ENCODE measurements at places on chromosomes 6 and 20. TPM values are rescaled to one million over a fixed set of nuclear protein-coding genes. Genes with fewer than 3 reads are reported as not detected.

The TNFAIP3 gene
- 10.0 TPM for total RNA-seq

The KIAA1755 gene
- 51.5 TPM for total RNA-seq

The BPIFB4 gene
- not detected for total RNA-seq

The EPB41L1 gene
- 57.6 TPM for total RNA-seq

The TCP11 gene
- total RNA-seq = 0.30 TPM

The TMEM200A gene
- total RNA-seq = 13.6 TPM

The TTK gene
- 14.0 TPM for total RNA-seq

The CENPW gene
- 3.7 TPM for total RNA-seq

- DNase-seq = no peak
- H3K27me3 ChIP-seq = no peaks in the 10 kb centered on the region
These were observed 57.9 kb downstream of the ELOVL5 start for GRCh38 chr6:53290537-53291510.

DNA sequence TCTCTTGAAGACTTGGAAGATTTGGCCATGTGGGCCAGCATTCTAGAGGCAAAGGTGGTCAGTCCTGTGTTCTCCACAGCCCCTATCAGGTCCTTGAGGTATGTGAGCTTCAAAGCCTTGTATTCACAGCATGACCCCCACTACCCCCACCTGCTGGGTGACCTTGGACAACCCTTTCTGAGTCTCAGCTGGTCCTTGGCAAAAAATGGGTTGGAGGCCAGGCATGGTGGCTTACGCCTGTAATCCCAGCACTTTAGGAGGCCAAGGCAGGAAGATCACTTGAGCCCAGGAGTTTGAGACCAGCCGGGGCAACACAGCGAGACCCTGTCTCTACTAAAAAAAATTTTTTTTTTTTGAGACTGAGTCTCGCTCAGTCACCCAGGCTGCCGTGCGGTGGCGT lies 42.6 kb downstream of the UBE2V1 start:
- peaks cover 10% of the 10 kb centered on the region for H3K4me1 ChIP-seq
- H3K4me3 ChIP-seq = no peak overlapping the region
- H3K36me3 ChIP-seq = no peaks in the 10 kb centered on the region
- H3K27ac ChIP-seq = no peak overlapping the region
- DNase-seq = no peak

- H3K4me3 ChIP-seq = no peak overlapping the region
- H3K36me3 ChIP-seq = no peaks in the 10 kb centered on the region
- no peaks in the 10 kb centered on the region for H3K4me1 ChIP-seq
- no peak overlapping the region for H3K27ac ChIP-seq
These were observed 603.7 kb upstream of the PTCHD4 start for GRCh38 chr6:48714699-48715098.

DNA sequence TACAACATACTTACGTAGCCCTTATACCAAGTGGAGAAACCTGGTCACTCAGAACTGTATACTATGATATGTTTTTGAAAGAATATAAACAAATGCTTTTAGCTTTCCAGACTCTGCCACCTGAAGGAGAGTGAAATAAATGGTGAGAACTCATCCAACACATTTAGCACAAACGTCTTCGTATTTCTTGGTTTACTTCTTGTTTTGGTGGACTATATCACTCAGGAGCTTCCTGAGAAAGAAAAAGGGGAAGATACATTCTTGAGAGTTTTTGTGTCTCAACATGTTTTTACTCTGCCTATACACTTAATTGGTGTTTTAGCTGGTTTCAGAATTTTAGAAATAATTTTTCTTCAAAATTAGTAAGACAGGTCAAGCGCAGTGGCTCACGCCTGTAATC lies 19.4 kb upstream of the CTAGE9 start:
- no peaks in the 10 kb centered on the region for H3K27me3 ChIP-seq
- no peak for DNase-seq
- no peaks in the 10 kb centered on the region for H3K36me3 ChIP-seq
- H3K27ac ChIP-seq = no peak overlapping the region

DNA sequence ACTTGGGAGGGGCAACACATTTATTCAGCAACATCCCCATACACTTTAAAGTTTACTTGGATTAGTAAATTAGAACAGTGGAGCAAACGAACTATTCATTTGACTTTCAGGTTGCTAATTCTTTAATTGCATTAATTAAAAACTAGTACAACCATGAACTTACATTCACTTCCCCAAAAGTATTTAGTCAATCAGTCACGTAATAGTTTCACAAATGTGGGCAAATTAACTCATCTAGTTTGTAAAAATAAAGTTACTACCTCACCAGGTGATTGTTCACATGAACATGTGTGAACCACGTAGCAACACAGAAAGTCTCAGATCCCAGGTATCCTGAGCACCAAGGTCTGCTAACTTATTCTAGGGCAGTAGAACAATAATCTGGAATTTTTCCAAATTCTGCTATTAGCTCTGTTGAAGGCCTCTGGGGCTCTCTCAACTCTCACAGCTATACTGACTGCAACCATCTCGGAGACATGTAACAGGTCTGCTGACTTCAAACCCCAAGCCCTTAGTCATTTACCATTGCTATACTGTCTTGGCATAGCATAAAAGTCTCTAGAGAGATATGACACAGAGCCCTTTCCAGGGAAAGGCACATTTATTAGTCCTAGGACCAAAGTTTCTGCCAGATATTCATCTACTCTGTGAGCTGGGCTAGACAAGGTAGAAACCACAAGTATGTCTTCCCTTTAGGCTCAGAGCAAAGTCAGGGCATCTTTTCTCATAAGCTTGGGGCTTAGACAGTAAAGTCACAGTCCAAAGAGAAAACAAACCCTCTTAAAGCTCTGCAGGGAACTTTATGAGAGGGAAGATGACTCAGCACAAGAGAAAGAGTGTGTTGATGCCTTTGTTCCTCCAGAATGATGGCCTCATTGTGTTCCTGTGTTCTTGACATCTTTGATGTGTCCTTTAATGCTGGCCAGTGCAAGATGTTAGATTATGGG lies 50.9 kb upstream of the CCDC28A start:
- DNase-seq = no peak
- no peak overlapping the region for H3K4me3 ChIP-seq
- H3K36me3 ChIP-seq = no peaks in the 10 kb centered on the region
- no peak overlapping the region for H3K27ac ChIP-seq

DNA sequence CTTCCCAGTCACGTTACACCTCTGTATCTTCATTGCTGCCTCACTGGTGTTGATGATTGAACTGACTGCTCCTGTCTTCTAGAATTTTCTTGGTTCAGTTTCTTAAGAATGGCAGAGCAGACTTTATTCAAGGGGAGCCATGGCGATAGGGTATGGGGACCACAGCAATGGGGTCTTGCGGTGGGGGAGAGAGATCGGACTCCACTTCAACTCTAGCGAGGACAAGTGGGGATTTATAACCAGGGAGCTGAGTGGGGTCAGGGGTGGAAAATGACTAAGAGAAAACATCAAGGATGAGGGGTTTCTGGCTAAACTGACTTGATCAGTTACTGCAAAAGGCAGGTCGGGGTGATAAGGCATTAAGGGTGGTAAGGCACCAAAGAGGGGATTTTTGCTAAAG lies 156.4 kb downstream of the CD83 start:
- H3K27me3 ChIP-seq = no peaks in the 10 kb centered on the region
- no peak overlapping the region for H3K27ac ChIP-seq
- peaks cover 31% of the 10 kb centered on the region for H3K4me1 ChIP-seq
- no peaks in the 10 kb centered on the region for H3K36me3 ChIP-seq
- no peak overlapping the region for H3K4me3 ChIP-seq

- DNase-seq = no peak
- no peak overlapping the region for H3K4me3 ChIP-seq
- H3K27ac ChIP-seq = no peak overlapping the region
- no peaks in the 10 kb centered on the region for H3K4me1 ChIP-seq
- no peaks in the 10 kb centered on the region for H3K36me3 ChIP-seq
- no peaks in the 10 kb centered on the region for H3K27me3 ChIP-seq
These were observed 347.7 kb downstream of the PRKN start for GRCh38 chr6:162379757-162380409.

DNA sequence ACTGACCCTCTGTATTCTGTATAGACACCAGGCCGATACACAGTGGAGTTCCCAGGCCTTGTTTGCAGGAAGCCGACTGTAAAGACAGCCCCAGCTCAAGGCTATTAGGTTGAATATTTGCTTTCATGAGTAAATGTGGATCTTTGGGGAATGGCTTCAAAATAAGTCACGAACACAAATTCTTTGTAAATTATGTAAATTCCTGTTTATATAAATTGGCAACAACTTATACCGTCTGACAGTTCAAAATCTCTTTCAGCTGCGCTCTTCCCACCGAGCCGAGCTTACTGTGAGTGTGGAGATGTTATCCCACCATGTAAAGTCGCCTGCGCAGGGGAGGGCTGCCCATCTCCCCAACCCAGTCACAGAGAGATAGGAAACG lies 24.7 kb downstream of the EDN3 start:
- H3K27me3 ChIP-seq = no peaks in the 10 kb centered on the region
- no peak overlapping the region for H3K27ac ChIP-seq
- H3K4me3 ChIP-seq = no peak overlapping the region
- peaks cover 12% of the 10 kb centered on the region for H3K4me1 ChIP-seq

- H3K27me3 ChIP-seq = no peaks in the 10 kb centered on the region
- no peaks in the 10 kb centered on the region for H3K4me1 ChIP-seq
- no peak overlapping the region for H3K4me3 ChIP-seq
These were observed 137.3 kb downstream of the ADAT2 start for GRCh38 chr6:143313163-143313562.

DNA sequence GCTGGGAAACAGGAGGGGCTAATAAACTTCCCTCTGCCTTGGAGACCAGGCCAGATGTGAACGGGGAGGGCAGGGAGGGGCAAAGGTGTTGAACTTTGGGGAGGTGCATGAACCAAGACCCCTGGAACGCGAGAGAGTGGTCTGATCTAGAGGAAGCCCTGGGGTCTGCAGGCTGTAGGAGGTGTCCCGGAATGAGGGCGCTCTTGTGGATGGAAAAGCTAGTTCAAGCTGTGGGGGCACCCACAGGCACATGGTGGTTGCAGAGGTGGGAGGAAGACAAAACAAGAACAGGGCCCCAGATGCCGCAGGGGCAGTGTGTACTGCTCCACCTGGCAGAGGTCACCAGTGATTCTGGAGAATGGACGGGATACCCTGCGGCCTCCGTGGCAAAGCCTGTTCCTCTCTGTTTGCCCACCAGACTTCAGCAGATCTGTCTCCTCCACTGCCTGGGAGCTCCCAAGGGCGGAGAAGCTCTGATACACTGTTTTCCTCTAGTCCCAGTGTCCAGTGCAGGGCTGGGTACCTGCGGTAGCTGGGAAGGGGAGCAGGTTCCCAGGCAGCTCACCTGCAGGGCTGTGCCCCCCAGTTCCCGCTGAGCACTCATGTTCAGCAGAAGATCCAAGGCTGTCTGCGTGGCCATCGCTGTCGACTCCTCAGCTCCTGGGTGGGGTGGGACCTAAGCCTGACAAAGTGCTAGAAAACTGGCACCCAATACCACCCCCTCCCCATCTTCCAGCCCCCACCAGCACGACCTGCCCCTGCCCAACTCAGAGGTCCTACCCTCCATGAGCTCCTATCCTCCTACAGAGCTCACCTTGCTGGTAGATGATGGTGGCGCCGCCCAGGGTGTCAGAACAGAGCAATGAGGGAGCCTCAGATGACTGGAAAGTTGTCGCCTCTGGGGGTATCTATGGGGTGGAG lies 14.7 kb downstream of the ZNF335 start:
- H3K36me3 ChIP-seq = peaks cover 85% of the 10 kb centered on the region
- H3K4me1 ChIP-seq = no peaks in the 10 kb centered on the region
- no peak overlapping the region for H3K27ac ChIP-seq
- DNase-seq = no peak
- no peaks in the 10 kb centered on the region for H3K27me3 ChIP-seq
- no peak overlapping the region for H3K4me3 ChIP-seq

GRCh38 chr6:44278774-44279697 lies 8.8 kb downstream of the TMEM151B start:
- no peak for DNase-seq
- H3K4me1 ChIP-seq = peaks cover 6% of the 10 kb centered on the region
- no peak overlapping the region for H3K27ac ChIP-seq

- H3K27me3 ChIP-seq = no peaks in the 10 kb centered on the region
- no peaks in the 10 kb centered on the region for H3K4me1 ChIP-seq
- peak overlapping the region; percentile 66 for H3K4me3 ChIP-seq
- DNase-seq = peak; percentile 53
- H3K36me3 ChIP-seq = no peaks in the 10 kb centered on the region
- H3K27ac ChIP-seq = peak overlapping the region; percentile 83
These were observed 610 bp downstream of the ZNF217 start for GRCh38 chr20:53592992-53593465.

DNA sequence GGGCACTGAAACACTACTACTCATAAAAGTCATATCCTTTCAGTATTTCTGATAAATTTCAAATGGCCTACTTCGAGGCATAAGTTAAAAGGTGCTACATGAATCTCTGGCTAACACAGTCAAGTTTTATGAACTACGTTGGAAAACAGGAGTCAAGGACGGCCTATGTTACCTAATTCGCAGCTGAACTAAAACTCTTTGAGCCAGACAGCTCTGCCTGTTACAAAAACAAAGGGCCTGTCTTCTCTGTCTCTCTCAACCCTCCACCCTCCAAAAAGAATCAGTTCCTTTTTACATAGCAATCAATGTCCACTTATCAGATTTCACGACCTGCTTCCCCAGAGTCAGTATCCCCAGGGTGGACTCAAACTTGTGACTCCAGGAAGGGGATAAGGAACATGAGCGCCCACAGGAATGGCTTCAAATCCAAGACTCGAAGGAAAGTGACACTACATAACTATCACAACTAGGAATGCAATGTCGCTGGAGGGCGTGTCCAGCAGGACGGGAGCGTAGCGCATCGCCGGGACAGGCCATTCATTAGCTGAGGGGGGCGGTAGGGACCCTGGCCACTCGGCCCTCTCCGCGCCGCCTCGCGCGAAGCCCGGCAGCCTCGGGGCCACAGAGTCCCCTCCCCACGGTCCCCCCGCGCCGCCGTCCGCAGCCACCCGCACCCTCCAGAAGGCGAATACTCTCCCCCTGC lies 591 bp downstream of the IBTK start:
- no peaks in the 10 kb centered on the region for H3K36me3 ChIP-seq
- DNase-seq = peak; percentile 83
- peak overlapping the region; percentile 98 for H3K27ac ChIP-seq
- peak overlapping the region; percentile 96 for H3K4me3 ChIP-seq
- H3K27me3 ChIP-seq = no peaks in the 10 kb centered on the region
- peaks cover 9% of the 10 kb centered on the region for H3K4me1 ChIP-seq

GRCh38 chr6:25699649-25700048 lies 47.6 kb downstream of the SCGN start:
- H3K27me3 ChIP-seq = no peaks in the 10 kb centered on the region
- no peak for DNase-seq
- H3K27ac ChIP-seq = no peak overlapping the region
- no peaks in the 10 kb centered on the region for H3K36me3 ChIP-seq

DNA sequence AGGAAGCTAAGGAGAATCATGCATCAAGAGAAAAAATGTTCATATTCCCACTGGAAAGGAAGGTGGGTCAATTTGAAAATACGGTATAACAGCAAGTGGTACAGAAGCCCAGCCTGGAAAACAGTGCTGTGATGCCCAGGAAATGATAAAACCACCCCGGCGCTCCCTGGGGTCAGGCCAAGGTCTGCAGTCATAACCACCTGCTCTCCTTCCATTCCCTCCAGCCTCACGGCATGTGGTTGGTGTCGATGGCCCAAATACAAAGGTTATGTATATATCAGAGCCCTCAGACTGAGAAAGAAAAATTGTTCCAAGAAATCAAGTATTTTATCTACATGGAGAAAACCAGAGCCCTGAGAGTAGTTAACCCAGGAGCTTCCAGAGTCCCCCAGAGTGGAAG lies 208.1 kb upstream of the CDYL start:
- H3K36me3 ChIP-seq = no peaks in the 10 kb centered on the region
- no peak overlapping the region for H3K4me3 ChIP-seq
- no peak overlapping the region for H3K27ac ChIP-seq
